Right renal cortex interstitium (tissue), 3 donors: ENCODE measurements at places on chromosomes 2 and 18.

DNA sequence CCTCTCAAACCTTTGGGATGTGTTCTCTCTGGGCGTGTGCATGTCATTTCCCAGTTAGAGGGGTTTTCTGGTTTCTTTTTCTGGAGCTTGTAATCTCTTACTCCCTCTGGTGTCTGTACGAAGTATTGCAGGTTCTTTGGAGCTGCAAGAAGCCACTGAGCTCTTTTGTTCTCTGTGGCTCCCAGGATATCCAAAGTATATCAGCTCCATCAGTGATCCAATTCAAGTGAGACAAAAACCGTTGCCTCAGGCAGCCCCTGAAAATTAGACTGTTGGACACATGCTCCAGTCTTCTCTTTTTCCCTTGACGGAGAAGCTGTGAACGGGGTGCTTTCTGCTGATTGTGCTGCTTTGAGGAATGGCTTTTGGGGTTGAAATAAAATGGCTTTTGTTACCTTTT is 59.0 kb upstream of the LDLRAD4 start:
- DNase-seq = no peak

GRCh38 chr18:38750751-38751150 is 1185.2 kb upstream of the CELF4 start:
- DNase-seq = no peak

- no peak for DNase-seq
Observed at GRCh38 chr2:143584936-143585335, 455.7 kb downstream of the ARHGAP15 start.

GRCh38 chr18:3120356-3120755 is 99.4 kb downstream of the MYOM1 start:
- no peak for DNase-seq

DNA sequence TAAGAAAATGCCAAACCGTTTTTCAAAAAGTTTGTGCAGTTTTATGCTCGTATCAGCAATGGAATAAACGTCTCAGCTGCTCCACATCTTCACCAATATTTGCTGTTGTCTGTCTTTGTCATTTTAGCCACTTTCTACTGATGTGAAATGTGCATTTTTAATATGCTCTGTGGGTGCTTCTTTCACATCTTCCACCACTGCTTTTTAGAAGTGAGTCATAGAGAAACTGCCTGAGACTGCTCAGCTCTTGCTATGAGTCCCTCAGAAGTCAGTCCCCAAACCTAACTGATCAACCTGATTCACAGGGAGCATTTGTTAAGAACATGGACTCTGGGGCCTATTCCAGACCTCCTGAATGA is 41.0 kb upstream of the EPC2 start:
- DNase-seq = no peak
